ENCODE measurements at places on chromosomes 2 and 18.

- no peak for DNase-seq
Observed at GRCh38 chr2:171150694-171151285, 9.9 kb downstream of the TLK1 start.

DNA sequence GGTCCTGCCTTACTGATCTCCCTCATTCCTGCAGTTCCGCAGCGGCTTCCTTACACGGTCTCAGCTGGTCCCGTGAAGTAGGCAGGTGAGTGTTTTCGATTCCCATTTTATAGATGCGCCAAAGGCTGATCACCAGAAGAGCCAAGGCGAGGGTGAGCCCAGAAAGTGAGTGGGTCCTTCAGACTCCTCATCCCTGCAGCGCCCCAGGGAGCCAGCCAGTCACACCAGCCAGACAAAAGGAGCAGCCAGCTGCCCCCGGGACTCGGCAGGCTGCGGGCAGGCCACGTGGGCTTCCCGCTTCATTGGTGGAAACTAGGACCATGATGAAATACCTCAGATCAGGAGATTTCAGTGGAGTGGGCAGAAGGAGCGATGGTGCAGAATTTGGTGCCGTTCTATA is 85.9 kb downstream of the SMAD7 start:
- DNase-seq = no peak

DNA sequence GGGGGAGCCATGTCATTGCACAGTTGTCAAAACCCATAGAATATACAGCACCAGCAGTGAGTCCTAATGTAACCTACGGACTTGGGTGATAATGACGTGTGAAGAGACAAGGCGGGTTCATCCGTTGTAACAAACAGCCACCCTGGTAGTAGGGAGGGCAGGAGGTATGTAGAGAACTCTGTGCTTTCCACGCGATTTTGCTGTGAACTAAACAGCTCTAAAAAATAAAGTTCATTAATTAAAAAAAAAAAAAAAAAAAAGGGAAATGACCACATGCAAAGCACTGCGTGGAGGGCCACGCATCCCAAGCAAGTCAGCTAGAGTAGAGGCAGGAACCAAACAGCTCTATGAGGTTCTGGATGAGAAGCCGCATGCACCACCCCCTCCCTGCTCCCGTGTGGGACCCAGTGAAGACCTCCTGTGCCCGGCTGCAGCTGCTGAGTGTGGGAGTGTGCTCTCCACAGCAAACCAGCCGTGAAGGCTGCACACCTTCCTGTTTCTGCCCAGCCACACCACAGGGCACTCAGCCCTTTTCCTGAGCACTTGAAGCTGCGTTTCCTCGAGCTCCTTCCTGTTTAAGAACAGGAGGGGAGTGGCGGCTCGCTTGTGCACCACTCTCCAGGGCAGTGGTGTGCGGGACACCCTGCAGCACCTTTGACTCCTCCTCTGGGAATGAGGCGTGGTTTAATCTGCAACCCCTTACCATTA is 65.6 kb downstream of the ODC1 start:
- peak; percentile 85 for DNase-seq

DNA sequence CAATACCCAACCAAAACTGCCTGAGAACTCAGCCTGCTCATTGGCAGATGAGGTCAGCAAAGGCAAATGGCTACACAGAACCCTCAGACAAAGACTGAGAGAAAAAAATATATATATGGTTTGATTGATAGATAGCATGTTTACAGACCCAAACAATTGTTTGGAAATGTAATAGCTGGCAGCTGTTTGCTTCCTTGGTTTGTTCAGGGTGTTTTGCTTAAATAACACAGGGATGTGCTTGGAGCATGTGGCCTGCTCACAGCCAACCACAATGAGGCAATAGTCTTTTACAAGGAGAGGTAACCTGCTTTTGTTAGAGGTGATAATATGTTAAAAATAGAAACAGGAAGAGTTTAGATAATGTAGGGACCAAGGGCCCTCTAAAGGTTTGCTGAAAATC is 84.5 kb downstream of the PDK1 start:
- DNase-seq = no peak

GRCh38 chr2:39304729-39305128 is 61.0 kb upstream of the CDKL4 start:
- DNase-seq = no peak

GRCh38 chr2:233108611-233109490 is 48.7 kb downstream of the INPP5D start:
- DNase-seq = peak; percentile 42

GRCh38 chr2:232667989-232668583 is 29.0 kb upstream of the GIGYF2 start:
- DNase-seq = no peak

DNA sequence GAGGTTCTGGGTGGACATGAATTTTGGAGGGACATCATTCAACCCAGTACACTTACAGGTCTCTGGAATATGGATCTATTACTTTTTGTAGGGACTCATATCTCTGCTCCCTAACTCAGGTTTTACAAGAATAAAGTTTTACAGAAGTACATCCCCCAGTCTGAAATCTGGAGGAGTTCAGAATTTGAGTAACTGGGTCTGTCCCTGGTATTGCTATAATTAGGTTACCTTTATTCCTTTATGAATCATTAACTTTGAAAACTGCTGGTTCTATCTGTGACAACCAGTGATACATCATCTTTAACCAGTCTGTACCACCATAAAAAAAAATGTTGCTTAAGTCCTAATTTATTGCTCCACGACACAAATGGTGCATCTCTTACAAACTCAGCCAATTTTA is 59.9 kb downstream of the INSIG2 start:
- no peak for DNase-seq

DNA sequence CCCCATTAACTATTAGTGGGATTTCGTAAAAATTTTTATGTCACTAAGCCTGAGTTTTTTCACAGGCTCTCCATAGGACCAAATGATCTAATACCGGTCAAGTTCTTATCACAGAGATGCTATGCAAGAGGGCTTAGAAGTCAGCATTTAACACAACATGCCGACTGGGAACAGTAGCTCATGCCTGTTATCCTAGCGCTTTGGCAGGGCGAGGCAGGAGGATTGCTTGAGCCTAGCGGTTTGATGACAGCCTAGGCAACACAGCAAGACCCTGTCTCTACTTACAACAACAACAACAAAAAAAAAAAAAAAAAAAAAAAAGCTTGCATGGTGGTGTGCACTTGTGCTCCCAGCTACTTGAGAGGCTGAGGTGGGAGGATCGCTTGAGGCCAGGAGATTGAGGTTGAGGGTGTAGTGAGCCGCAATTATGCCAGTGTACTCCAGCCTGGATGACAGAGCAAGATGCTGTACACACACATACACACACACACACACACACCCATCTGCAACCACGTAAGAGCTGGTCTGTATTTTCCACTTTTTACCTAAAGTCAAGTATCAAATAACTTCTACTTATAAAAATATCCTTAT is 67.6 kb upstream of the FAM124B start:
- no peak for DNase-seq

- DNase-seq = no peak
Observed at GRCh38 chr2:230938516-230939065, 13.5 kb upstream of the GPR55 start.

DNA sequence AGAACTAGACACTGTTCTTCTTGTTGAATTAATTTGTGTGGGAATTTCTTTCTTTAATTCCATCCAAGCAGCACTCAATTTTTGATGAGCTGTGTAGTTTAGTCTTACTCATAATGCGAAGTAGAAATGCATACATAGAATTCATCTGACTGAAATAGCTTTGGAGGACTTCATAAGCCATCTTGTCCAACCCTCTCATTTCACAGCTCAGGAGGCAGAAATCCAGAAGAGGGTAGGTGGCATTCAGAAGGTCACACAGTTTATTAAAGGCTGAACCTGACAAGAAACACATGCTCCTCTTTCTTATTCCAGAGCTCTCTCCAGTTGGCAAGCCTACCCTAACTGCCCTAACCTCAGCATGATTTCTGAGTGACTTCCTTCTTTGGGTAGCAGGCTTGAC is 169.2 kb upstream of the NOSTRIN start:
- DNase-seq = peak; percentile 33

- peak; percentile 87 for DNase-seq
Observed at GRCh38 chr18:55353806-55354205, 234.2 kb downstream of the TCF4 start.

DNA sequence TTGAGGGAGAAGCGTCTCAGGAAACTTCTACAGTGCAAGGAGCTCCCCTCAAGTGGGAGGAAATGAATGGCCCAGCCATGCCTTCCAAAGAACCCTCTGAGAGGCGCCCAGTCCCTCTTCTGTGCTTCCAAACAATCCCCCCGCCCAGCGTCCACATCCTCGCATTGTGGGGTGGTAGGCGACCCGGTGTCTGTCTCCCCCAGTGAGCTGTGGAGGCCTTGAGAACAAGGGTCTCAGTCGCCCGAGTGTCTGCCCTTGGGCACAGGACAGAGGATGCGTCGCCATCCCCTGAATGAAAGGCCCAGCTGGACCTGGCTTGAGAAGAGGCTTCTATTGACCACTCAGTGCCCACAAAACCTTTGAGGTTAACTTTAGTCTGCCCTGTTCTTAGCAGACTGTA is 29.7 kb downstream of the INPP5D start:
- no peak for DNase-seq

DNA sequence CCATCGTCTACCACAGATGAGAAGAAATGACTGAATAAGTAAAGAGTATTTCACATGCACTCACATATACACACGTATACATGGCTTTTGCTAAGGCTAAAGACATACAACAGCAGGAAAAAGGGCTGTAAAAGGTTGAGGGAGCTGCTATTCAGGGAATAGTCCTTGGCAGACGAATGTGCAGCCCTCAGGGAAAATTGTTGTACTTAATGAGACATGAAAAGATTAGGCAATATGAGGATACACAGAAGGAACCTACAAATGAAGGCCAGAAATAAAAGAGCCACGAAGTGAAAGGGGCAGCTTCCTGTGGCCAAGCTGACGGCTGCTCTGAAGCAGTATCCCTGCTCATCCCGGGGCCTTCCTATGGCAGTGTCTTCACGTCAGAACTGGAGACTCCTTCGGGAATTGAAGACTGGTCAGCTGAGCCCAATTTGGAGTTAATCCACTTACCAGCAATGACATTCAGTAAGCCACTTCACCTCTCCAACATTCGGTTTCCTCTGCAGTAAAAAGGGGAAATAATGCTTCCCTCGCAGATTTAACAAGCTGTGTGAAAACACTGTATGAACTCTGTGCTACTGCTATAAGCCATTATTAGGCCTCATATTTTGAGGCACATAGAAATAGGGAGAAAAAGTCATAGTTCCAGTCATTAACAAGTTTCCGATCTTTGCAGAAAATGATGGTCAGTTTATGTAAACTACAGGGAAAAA is 221.8 kb downstream of the STK39 start:
- peak; percentile 27 for DNase-seq

DNA sequence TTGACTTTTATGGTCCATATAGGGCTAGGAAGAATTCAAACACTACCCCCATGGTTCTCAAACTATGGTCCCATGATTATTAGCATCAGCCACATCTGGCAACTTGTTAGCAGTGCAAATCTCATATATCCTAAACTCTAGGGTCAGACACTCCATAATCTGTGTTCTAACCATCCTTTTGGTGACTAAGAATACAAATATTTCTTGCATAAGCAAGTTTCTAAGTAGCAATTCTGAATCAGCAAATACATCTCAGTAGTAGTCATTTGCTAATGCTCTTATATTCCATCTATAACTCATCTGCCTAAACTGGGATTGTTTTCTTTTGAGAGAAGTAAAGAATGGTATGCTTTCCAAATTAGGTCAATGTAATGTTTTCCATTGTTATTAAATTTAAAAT is 447.3 kb downstream of the TMX3 start:
- no peak for DNase-seq

GRCh38 chr2:1588051-1588977 is 156.0 kb downstream of the PXDN start:
- no peak for DNase-seq

GRCh38 chr2:221612800-221613199 is 40.7 kb upstream of the EPHA4 start:
- no peak for DNase-seq

GRCh38 chr2:26970928-26971627 is 641 bp downstream of the MAPRE3 start:
- DNase-seq = peak; percentile 36

DNA sequence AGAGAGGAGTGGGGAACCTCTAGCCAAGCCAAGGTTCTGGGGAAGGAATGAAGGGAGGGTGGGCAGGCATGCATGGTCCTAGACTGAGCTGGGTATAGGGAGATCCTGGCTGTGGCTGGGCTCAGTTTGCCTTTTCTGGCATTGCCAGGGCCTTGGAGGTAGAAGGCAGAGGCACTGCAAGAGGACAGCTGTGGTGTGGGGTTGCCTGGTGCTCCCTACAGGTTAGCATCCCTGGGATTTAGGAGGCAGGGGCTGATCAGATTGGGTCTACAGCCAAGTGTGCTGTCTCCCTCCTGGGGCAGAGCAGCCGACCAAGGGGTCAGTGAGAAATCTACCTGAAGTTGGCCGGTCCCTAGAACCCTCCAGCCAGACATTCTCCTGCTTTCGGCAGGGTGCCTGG is 15.9 kb downstream of the ABCG8 start:
- no peak for DNase-seq

DNA sequence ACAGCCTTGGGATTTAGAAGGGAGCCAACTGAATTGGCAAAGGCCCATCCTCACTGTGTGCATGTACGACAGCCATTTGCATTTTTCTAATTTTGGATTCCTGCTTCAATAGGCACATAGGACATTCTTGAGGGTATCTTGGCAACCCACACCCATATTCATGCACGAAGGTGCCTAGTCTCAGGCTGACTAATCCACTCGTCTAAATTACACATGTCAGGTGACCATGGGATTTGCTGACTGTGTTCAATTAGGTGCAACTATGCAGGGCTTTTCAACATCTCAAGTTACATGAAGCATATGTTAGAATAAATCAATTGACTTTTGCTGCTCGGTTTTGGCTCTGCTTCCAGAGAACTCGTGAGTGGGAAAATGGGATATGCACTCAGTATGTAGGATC is 249.7 kb downstream of the SP3 start:
- no peak for DNase-seq

- DNase-seq = no peak
Observed at GRCh38 chr18:70200286-70200685, 5.2 kb downstream of the RTTN start.

GRCh38 chr2:129201696-129202095 is 777.8 kb upstream of the RAB6C start:
- DNase-seq = no peak

- no peak for DNase-seq
Observed at GRCh38 chr2:165924946-165925345, 28.6 kb downstream of the TTC21B start.
